ENCODE measurements at places on chromosomes 6 and 20.
A peak's percentile ranks its signal among the peaks of the same experiment; 100 is the strongest.

GRCh38 chr6:132466952-132467351 is 46.0 kb downstream of the STX7 start:
- H3K36me3 ChIP-seq = peaks cover 23% of the 10 kb centered on the region
- H3K27me3 ChIP-seq = no peaks in the 10 kb centered on the region
- H3K4me3 ChIP-seq = no peak overlapping the region
- no peak overlapping the region for H3K27ac ChIP-seq

DNA sequence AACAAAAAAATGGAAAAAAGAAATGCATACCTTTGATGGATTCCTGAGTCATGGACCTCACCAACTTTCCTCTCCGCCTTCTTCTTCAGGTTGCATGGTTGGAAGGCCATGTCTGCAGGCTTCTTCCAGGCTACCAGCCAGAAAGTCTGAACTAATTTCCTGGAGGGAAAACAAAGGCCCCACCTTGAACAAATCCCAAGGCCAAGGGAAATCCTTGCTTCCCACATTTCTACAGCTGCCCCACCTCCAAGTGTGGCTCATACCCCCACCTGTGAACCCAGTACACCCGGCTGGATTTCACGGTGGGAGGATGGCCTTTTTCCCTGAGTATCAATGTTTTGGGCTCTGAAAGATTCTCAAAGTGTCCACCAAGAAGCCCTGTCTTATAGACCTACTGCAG is 22.4 kb downstream of the IL17A start:
- no peak overlapping the region for H3K4me3 ChIP-seq
- no peaks in the 10 kb centered on the region for H3K36me3 ChIP-seq
- no peak for DNase-seq
- H3K27ac ChIP-seq = no peak overlapping the region
- peaks cover 48% of the 10 kb centered on the region for H3K27me3 ChIP-seq
- no peaks in the 10 kb centered on the region for H3K4me1 ChIP-seq

DNA sequence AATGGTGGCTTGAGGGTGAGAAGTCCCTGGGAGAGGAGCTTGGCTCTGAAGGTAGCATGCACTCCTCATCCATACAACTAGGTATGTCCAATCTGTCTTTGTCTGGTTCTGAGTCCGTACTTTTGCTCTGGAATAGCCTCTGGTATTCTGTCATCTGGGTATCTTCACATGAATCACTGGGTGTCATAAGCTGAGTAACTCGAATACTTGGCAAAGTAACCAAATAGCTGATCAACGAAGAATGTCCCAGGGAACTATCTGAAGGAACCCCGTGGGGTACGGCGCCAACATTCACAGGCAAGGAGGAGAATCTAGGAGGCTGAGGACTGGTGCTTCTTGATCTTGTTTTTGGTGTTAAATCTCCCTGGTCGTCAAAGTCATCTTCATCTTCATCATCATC is 184.8 kb downstream of the HIVEP2 start:
- no peaks in the 10 kb centered on the region for H3K27me3 ChIP-seq
- H3K27ac ChIP-seq = no peak overlapping the region
- H3K36me3 ChIP-seq = peaks cover 60% of the 10 kb centered on the region

GRCh38 chr6:119215885-119216590 is 133.5 kb downstream of the MAN1A1 start:
- H3K36me3 ChIP-seq = no peaks in the 10 kb centered on the region
- H3K4me1 ChIP-seq = peaks cover 7% of the 10 kb centered on the region

- no peak for DNase-seq
- peaks cover 38% of the 10 kb centered on the region for H3K4me1 ChIP-seq
- H3K36me3 ChIP-seq = peaks cover 22% of the 10 kb centered on the region
- peak overlapping the region; percentile 28 for H3K27ac ChIP-seq
- no peaks in the 10 kb centered on the region for H3K27me3 ChIP-seq
Observed at GRCh38 chr6:157089258-157089657, 234.1 kb downstream of the TMEM242 start.

- H3K4me1 ChIP-seq = peaks cover 10% of the 10 kb centered on the region
- peaks cover 36% of the 10 kb centered on the region for H3K36me3 ChIP-seq
- peak overlapping the region; percentile 2 for H3K27ac ChIP-seq
- no peak for DNase-seq
- no peak overlapping the region for H3K4me3 ChIP-seq
Observed at GRCh38 chr6:144849920-144850319, 564.8 kb downstream of the UTRN start.

DNA sequence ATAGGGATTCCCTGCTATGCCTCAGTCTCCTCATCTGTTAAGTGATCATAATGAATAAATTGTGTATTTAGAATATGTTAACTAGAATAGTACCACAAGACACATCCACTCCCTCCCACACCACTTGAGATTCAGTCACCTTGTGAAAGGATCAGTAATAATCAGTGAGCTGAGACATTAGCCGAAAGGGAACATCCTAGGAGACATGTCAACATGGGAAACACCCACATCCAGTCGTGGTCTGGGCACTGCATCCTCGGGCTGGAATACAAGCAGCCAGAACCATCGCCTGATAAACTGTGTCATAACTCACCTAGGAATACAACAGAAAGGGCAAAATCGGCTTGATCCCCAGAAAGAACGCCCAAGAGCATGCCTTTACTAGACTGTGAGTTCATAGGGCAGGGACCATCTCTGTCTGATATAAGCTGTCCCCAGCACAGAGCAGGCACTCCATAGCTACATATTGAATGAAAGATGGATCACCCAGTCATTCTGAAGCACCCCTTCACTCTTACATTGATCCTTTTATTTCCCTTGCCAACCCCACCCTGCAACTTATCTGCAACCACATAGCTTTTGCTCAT is 23.9 kb downstream of the RIPOR2 start:
- peaks cover 64% of the 10 kb centered on the region for H3K36me3 ChIP-seq
- H3K27ac ChIP-seq = peak overlapping the region; percentile 94
- peak overlapping the region; percentile 99 for H3K4me3 ChIP-seq
- H3K27me3 ChIP-seq = no peaks in the 10 kb centered on the region
- H3K4me1 ChIP-seq = peaks cover 83% of the 10 kb centered on the region
- DNase-seq = no peak

- no peak for DNase-seq
- no peak overlapping the region for H3K4me3 ChIP-seq
- no peaks in the 10 kb centered on the region for H3K36me3 ChIP-seq
- H3K27ac ChIP-seq = no peak overlapping the region
Observed at GRCh38 chr20:39778431-39778830, 816.3 kb downstream of the DHX35 start.

DNA sequence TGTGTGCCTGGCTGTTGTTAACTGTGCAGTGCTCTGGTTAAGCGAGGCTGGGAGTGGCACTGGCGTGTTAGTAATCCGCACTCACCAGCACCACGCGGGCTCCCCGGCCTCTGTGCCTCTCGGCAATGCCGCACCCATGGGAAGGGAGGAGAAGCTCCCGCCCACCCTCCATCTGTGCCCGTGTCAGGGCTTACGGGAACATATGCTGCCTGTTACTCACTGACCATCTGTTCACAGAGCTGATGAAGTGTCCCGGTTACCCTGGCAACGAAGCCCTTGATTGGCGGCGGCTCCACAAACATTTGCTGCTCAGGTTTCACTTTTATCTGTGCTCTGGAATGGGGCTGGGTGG is 114.7 kb downstream of the PSMB1 start:
- H3K27ac ChIP-seq = no peak overlapping the region
- DNase-seq = no peak
- peaks cover 35% of the 10 kb centered on the region for H3K27me3 ChIP-seq
- peaks cover 4% of the 10 kb centered on the region for H3K36me3 ChIP-seq
- H3K4me3 ChIP-seq = peak overlapping the region; percentile 59

GRCh38 chr20:46683011-46683667 is 6.1 kb downstream of the TP53RK start:
- H3K4me3 ChIP-seq = no peak overlapping the region
- peaks cover 60% of the 10 kb centered on the region for H3K4me1 ChIP-seq
- H3K27me3 ChIP-seq = no peaks in the 10 kb centered on the region
- no peak for DNase-seq
- peaks cover 23% of the 10 kb centered on the region for H3K36me3 ChIP-seq

GRCh38 chr6:143734641-143735063 is 56.9 kb downstream of the PHACTR2 start:
- no peak overlapping the region for H3K4me3 ChIP-seq
- H3K36me3 ChIP-seq = no peaks in the 10 kb centered on the region
- no peak for DNase-seq
- H3K27ac ChIP-seq = no peak overlapping the region
- peaks cover 9% of the 10 kb centered on the region for H3K4me1 ChIP-seq

DNA sequence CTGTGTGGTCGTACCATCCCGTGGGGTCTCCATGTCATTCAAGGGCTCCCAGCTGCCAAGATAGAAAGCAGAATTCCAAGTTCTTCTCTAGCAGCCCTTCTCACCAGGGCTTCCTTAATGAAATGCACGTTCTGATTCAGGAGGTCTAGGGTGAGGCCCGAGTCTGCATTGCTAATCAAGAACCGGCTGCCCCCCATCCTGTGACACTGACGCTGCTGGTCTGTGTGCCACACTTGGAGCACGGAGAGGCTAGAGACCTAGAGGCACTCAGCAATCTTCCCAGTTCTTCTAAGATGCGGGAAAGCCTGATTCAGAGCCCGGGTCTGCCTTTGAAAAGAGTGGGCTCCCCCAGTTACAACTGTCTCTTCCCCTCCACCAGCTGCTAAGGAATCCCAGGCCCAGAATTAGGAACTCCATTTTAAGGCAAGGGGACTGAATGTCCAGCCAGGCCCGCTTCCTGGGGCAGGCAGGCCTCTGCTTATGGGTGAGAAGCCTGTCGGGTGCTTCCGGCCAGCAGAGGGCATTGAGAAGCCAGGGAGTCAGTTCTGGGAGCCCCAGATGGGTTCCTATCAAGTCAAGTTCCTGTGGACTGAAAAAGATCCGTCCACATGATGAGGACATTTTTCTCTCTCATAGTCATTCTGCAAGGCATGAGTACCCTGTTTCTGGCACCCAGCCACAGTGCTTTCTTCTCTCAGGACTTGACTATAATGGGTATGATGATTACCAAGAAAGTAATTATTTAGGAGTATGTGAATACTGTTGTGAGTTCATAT is 69.8 kb upstream of the RIN2 start:
- no peak for DNase-seq
- H3K27me3 ChIP-seq = peaks cover 13% of the 10 kb centered on the region
- H3K4me1 ChIP-seq = no peaks in the 10 kb centered on the region
- H3K27ac ChIP-seq = no peak overlapping the region
- H3K36me3 ChIP-seq = no peaks in the 10 kb centered on the region
- H3K4me3 ChIP-seq = no peak overlapping the region

GRCh38 chr6:30893666-30894065 is 9.3 kb downstream of the DDR1 start:
- H3K36me3 ChIP-seq = peaks cover 4% of the 10 kb centered on the region
- H3K4me1 ChIP-seq = no peaks in the 10 kb centered on the region
- H3K4me3 ChIP-seq = no peak overlapping the region
- no peak overlapping the region for H3K27ac ChIP-seq
- H3K27me3 ChIP-seq = no peaks in the 10 kb centered on the region

DNA sequence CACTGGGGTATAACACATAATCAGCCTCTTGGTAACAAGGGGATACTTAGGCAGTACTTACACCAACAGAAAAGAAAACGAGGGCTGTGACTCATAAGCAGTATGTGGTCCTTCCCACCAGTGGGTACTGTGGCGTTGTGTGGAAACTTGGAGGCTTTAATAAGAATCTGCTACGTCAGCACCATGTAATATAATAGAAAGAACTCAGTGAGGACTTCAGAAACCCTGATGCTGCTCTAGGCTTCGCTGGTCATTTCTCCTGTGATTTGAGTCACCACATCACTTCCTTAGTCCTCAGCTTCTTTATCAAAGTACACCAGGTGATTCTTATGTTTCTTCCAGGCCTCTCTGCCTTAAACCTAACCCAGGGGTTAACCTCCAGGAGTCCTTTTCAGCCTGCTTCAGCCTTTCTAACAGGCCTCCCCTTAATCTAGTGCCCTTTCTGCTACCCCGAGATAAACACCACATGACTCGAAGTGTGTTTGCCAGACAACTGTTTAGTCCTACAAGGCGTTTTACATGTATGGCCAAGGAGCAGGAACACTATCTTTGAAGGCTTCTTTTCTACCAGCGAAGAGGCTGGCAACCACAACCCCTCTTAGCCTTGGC is 68.5 kb downstream of the FYN start:
- DNase-seq = peak; percentile 66
- H3K27ac ChIP-seq = peak overlapping the region; percentile 94
- H3K4me1 ChIP-seq = peaks cover 63% of the 10 kb centered on the region
- peaks cover 36% of the 10 kb centered on the region for H3K36me3 ChIP-seq

DNA sequence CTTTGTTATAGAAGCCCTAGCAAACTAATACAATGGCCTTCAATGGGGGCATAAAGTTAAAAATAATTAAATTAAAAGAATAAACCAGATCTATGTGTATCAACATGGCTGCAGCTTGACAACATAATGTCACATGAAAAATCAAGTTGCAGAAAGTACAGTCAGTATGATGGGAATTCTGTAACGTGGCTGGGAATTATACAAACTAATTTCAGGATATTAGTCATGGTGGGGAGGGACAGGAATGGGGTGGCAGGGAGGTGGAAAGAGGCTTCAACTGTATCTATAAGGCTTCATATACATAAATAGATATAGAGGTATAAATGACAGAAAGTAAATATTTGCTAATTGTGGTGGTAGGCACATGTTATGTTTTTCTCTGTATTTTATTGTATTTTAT is 107.1 kb downstream of the UNC5CL start:
- H3K4me1 ChIP-seq = no peaks in the 10 kb centered on the region
- DNase-seq = no peak
- H3K27ac ChIP-seq = no peak overlapping the region
- H3K27me3 ChIP-seq = peaks cover 30% of the 10 kb centered on the region
- no peaks in the 10 kb centered on the region for H3K36me3 ChIP-seq
- H3K4me3 ChIP-seq = no peak overlapping the region

- no peak for DNase-seq
- H3K36me3 ChIP-seq = no peaks in the 10 kb centered on the region
- no peak overlapping the region for H3K27ac ChIP-seq
Observed at GRCh38 chr20:52622081-52622480, 350.1 kb upstream of the TSHZ2 start.

- H3K27ac ChIP-seq = no peak overlapping the region
- peaks cover 7% of the 10 kb centered on the region for H3K27me3 ChIP-seq
- H3K36me3 ChIP-seq = peaks cover 24% of the 10 kb centered on the region
- H3K4me3 ChIP-seq = peak overlapping the region; percentile 0
- peaks cover 16% of the 10 kb centered on the region for H3K4me1 ChIP-seq
Observed at GRCh38 chr6:157891544-157892362, 68.7 kb downstream of the SNX9 start.

DNA sequence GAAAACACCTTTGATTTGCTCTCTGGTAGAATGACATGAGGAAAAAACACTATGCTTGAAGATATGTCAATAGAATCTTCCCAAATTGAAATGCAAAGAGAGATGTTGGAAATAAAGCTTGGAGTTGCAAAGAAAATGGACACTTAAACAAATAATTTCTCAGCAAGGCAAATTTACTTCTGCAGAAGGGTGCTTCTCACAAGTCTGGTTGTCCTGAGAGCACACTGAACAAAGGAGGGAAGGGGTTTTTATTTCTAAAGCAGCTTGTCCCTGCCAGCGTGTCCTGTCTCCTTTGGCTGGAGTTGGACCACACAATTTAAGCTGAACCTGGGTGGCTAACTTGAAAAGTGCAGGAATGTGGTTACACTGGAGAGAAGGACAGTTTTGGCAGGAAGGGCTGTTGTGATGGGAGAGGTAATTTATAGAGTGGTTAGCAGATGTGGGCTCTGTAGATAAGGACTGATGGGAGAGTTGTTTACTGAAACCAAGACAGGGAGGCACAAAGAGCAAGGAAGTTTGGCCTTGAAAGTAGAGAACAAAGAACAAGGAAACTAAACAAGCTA is 454.6 kb upstream of the EYS start:
- no peak for DNase-seq
- H3K27me3 ChIP-seq = no peaks in the 10 kb centered on the region
- no peaks in the 10 kb centered on the region for H3K4me1 ChIP-seq

Data from effector memory CD8-positive, alpha-beta T cell (primary cell).